ENCODE measurements at places on chromosomes 12 and 14.

DNA sequence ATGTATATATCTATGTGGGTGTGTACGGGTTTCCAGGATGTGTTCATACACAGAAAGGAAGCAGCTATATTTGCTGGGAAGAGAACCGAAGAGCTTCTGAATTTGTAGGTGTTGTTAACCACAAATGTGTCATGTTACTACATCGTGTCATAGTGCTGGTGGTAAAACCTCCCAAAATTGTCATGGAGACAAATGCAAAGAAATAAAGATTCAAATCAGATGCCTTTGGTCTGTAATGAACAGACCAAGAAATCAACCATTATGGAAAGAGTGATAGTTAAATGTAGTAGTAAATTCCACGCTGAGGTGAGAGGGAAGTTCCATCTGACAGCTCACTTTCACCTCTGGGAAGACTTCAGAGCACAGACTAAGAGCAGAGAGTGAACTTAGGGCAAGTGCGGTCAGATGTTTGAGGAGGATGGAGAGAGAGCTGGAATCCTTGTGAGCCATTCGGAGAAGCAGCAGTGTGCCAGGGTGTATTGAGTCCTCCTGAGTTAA, 487.5 kb downstream of the TMEM121 start:
- DNase-seq, result no peak

- no peak for DNase-seq
Measured at GRCh38 chr14:76695263-76695920, 65.9 kb upstream of the VASH1 start.

DNA sequence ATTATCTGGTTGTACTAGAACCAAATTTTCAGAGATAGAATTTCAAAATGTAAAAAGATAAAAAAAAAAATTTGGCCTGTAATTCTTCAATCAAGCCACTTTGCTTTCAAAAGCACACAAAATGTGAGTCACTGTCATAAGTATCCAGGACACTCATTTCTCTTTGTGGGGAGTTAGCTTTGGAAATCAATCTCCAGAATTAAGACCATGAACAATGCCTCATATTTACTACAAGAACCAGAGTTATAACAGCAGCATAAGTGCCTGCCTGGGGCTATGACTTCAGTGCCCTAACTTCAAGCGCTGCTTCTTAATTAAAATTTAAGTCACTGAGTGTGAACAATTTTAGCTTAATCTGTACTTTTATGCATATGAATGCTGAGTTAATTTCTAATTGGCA, 162.1 kb downstream of the C12orf42 start:
- DNase-seq, result no peak

GRCh38 chr14:95398630-95399547, 79.2 kb upstream of the CLMN start:
- no peak for DNase-seq

DNA sequence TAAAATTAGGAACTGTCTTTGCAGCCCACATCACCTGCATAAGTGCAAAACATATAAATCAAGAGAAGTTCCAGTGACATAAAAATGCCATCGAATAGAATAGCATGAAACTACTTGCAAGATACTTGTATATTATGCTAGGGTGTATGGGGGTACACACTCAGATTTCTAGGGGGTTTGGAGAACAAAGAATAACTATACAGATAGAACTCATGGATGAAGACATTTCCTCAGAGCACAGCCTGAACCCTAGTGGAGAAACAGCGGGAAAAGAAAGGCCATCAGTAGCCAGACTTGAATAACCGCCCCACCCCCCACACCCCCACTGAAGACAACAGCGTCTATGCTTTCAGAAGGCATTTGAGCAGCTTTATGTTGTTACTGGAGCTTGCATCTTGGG, 425.8 kb downstream of the NPAS3 start:
- no peak for DNase-seq

DNA sequence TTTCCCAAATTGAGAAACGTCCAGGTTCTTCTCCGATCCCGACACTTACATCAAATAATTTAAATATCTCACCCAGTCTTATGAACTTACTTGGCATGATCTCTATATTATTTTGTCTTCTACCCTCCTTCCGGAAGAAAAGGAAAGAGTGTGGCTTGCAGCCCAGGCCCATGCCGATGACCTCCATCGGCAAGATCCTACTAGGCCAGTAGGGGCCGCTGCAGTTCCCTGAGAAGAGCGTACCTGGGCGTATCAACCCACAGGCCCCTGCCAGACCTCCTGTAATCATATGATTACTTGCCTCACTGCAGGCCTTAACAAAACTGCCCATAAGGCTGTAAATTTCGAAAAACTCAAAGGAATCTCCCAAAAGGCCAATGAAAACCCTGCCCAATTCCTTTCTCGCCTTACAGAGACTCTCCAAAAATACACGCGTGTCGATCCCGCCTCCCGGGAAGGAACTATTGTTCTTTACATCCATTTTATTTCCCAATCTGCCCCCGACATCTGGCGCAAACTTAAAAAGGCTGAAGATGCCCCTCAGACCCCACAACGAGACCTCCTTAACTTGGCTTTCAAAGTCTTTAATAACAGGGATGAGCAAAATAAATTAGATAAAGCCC, 69.6 kb downstream of the MOK start:
- DNase-seq, result peak; percentile 90

DNA sequence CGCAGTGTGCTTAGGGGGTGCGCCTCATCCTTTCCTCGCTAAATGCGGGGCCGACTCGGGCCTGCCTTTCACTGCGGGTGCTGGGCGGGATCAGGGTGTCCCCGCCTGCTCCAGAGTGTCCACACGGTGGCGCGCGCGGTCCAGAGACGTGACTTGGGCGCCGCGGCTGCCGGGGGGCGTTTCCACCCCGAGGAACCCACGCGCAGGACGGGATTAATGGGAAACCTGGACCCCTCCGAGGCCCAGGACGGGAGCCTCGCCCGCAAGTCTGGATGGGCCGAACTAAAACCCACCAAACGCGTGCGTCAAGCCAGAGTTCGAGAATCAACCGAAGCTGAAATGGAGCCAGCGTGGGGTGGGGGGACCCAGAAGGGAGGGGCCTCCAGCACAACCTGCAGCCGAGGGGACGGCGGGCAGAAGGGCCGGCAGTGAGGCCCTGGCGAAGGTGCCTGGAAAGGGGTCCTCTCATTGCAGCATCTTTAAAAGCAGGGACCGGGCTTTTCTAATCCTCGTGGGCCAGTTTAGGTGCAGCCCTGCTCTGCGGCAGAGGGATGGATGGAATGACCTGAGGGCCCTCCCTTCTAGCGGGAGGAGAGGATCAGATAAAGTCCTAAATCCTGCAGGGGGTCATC, 93.3 kb downstream of the NINJ2 start:
- peak; percentile 77 for DNase-seq

DNA sequence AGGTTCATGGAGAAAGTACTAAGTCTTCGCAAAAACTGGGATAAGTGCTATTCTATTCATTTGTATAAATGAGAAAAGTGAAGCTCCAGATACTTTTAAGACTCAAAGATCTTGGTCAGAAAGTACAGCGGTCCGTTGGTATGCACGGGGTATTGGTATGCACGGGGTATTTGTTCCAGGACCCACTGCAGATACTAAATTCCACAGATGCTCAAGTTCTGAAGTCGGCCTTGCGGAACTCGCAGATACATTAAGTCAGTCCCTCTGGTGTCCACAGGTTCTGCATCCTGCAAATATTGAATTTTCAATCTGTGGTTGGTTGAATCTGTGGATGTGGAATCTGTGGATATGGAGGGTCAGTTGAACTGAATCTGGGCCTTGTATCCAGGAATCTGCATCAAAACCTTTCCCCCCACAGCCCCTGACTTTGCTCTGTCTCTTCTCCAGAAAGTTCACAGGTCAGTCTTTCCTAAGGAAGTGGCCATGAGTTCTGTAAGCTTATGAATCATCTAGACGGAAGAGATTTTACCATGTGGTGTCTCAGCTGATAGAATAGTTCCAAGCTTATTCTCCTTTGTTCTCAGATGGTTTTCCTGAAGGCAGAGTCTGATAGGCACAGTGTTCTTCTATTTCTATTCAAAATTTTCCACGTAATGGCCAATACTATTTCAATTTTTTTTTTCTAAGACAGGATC, 274.7 kb downstream of the NEDD1 start:
- no peak for DNase-seq

DNA sequence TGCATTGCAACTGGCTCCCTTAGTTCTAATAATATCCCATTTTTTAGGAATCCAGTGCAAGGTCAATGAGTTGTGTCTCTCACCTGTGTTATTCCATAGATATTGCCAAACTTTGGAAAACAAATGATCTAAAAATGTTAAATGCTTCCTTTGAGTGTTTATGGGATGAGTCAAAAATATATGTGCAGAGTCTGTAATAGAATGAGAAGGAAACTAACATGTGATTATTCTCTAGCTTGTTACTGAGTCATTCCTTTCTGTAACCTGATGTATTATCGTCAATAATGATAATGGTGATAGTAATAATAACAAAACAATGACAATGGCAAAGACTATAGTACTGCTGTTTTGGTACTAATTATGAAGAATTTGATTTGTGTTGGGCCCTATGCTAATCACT, 11.5 kb downstream of the ACSS3 start:
- no peak for DNase-seq
